AG09319 (cell line): ENCODE measurements at places on chromosomes 6 and 20.
A peak's percentile ranks its signal among the peaks of the same experiment; 100 is the strongest.

DNA sequence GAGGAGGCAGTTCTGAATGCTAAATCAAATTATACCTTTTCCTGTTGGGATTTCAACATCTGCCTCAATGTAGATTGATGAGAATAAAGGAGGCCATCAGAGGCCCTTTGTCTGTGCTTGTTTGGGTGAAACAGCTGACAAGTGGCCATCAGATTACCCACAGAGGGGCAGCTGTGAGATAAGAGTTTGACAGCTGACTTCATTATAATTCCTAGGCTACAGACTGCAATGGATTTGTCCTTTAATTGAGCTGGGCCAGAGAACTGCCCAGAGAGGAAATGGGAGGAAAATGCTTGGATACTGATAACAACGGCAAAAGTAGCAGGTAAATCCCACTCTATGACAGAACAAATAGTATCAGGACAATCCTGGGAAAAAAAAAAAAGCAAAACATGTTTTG, 649.4 kb downstream of the HDGFL1 start:
- no peak for DNase-seq

DNA sequence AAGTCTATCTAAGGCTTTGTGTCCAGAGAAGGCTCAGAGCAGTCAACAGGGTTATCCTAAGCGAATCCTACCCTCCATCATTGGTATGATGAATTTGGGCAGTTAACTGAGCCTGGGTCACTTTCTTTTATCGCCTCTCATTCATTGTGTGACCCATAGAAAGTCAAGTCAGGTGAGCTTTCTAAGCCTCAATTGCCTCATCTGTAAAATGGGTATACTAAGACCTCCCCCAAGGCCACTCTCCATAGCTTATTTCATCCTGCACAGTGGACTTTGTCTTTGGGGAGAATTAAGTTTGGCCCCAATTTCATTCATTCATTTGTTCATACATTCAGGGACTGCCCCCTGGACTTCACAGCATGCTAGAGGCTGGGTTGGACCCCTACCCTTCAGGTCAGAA, 110.5 kb downstream of the DHX35 start:
- no peak for DNase-seq

DNA sequence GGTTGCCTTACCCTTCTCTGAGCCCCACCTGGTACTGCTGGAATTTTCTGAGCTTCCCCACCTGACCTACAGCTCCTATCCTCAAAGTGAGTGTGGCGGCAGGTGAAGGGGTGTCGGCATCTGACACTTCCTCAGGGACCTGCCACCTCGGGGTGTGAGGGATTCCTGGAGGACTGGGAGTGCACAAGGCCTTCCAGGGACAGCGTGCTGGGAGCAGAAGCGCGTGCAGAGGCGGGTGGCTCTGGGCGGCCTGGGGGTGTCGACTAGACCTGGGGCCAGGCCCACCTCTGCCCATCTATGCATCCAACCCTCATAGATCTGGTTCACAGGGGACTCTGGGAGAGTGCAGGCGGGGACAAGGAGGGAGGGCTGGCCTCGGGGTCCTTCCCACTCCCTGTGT, 7.8 kb downstream of the DLGAP4 start:
- DNase-seq = no peak

DNA sequence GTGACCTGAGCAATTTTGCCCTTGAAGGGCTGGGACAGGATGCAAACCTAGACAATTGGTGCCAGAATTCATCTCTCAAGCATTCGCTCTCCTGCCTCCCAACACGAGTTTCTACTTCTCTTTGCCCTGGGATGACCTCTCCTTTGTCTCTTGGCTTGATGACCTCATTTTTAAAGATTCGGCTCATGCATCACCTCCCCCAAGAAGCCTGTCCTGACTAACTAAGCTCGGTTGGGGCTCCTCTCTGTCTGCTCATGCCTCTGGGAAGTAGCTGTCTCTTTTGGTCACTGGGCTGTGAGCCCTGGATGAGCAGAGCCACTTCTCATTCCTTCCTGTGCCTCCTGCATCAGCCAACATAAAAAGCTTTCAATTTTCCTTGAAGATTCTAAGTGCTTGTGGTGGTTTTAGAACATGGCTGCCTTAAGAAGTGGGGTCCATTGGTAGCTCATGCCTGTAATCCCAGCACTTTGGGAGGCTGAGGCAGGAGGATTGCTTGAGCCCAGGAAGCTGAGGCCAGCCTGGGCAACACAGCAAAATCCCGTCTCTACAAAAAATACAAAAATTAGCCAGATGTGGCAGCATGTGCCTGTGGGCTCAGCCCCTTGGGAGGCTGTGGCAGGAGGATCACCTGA, 11.1 kb upstream of the TCF15 start:
- no peak for DNase-seq

GRCh38 chr20:16699293-16699692, 30.5 kb upstream of the SNRPB2 start:
- DNase-seq = no peak

GRCh38 chr6:138957484-138957883, 30.6 kb downstream of the REPS1 start:
- no peak for DNase-seq

GRCh38 chr20:55740076-55740475, 265.2 kb downstream of the CBLN4 start:
- DNase-seq = no peak

GRCh38 chr6:13508711-13509705, 21.6 kb upstream of the GFOD1 start:
- DNase-seq = peak; percentile 97

DNA sequence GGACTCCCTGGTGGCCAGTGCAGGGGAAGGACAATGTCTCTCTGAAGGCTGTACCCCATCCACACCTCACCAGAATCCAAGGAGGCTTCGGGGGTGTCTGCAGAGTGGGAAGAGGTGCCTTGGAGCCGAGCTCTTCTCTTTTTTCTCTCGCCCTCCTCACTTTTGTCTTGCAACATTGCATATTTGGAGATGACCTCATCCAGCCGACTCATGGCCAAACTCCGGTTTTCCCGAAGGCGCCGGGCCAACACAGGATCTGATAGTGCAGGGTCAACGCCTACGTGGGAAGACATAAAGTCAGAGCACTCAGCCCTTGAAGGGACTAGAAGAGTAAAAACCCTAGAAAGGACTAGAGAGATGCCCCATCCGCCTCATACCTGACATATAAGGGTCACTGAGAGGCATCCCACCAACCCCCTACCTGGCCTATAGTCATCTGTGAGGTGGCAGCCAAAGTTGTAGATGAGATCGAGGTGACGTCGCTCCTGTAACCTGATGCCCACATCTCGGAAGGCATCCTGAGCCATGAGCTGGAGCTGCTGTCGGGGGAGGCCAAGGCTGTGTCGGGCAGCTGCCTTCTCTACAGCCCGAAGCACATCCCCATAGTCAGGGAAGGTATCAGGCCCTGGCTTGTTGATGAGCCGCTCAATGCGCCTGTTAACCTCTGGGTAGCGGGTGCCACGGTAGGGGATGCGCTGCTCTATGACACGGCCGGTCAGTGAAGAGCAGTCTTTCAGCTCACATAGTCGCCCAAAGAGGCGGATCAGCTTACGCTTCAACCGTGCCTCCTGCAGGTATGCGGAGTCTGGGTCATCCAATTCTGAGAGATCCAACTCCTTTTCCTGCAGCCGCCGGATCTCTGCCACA, 3.0 kb upstream of the ZBTB22 start:
- no peak for DNase-seq

GRCh38 chr20:35144694-35145093, 2.4 kb downstream of the EDEM2 start:
- DNase-seq = no peak

DNA sequence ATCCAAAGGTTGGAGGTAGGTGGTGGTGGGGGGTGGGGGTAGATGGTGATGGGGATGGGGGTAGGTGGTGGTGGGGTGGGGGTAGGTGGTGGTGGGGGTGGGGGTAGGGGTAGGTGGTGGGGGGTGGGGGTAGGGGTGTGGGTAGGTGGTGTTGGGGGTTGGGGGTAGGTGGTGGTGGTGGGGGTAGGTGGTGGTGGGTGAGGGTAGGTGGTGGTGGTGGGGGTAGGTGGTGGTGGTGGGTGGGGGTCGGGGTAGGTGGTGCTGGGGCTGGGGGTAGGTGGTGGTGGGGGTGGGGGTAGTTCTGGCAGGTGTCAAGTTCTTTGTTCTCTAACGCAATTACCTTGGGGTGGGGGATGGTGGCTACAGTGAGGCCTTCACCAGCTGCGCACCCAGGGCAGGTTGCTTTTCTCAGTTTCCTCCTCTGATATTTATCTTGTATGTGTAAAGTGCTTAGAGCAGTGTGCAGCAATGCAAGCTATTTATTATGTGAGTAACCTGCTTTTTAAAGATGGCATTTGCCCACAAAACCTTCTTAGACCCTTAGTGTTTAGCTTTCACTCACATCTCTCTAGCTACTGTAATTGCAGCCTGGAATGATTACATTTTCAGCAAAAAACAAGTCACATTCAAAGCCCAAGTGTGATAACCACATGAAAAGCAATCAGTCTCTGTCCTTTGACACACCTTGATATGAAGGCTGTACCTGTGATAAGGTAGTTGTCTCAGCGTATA, 8.2 kb upstream of the CCDC167 start:
- DNase-seq = no peak

- DNase-seq = no peak
Measured at GRCh38 chr6:166423781-166424180, 41.0 kb upstream of the MPC1 start.

DNA sequence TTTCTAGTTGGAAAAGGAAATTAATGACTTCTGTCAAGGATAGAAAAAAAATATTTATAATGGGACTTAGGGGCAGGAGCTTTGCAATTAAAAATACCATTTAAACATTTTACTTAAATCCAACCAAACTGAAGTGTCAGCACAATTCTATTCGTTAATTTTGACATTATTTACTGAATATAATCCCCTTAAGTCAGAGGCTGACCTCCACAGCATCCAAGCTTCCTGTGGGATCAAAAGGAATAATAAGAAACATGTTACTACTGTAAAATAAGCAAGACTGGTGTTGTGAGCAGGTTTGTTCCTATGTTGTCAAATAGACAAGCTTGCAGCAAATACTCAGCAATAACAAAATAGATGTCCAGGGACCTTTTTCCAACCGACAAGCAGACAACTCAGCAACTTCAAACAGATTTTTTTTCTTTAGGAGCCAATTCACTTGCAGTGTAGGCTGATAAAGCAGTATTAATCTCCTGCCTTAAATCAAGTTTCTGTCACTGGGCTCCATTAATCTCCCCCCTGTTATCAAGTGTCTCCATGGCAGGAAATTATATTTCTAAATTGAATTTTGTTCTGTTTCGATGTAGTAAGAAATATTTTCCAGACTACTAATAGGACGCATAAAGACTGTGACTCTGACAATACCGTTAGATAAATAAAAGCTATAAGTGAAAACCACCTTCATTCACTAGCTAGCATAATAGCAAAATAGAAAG, 157.4 kb downstream of the HACE1 start:
- DNase-seq = no peak

- DNase-seq = no peak
Measured at GRCh38 chr6:13467216-13467600, 20.2 kb downstream of the GFOD1 start.

DNA sequence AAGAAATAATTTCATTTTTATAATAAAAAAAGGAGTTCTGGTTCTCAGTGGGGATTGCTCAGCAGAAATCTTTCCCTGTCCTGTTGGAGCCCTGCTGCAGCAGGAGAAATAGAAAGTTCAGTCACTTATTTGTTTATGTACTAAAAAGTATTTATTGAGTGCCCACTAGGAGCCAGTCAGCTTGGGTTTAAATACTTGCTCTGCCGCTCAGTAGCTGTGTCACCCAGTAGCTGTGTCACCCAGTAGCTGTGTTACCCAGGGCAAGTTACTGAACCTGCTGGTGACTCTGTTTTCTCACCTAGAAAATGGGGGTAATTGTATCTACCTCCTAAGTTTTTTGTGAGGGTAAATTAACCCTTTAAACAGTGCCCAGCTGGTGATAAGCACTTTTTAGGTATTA, 32.9 kb downstream of the FOXF2 start:
- no peak for DNase-seq

- DNase-seq = no peak
Measured at GRCh38 chr6:149056777-149057463, 260.6 kb upstream of the TAB2 start.

- no peak for DNase-seq
Measured at GRCh38 chr20:7025635-7026034, 258.1 kb downstream of the BMP2 start.

DNA sequence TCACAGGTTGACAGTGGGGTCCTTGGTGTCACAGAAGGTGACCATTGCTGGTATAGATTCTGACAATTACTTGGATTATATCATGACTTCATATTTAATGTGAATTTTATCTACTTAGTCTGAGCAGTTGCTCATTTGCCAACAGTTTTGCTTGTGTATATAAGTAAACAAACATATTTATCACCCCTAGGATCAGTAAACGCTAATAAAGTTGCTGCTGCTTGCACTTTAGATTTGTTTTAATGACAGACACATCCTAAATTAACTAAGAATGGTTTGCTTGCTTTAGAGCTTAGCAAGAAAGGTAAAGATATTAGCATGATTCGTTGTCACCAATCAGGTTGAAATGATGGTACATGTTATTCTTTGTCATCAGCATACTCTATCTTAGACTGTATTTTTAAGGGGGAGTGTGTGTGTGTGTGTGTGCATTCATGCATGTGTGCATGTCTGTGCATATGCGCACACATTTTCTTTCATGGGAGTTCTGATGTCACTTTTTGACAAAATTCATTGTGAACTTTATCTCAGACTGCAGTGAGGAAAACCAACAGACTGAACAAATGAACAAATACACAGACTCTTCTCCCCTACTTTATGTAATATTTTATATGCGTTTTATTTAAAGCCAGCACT, 782.6 kb upstream of the FLRT3 start:
- no peak for DNase-seq

DNA sequence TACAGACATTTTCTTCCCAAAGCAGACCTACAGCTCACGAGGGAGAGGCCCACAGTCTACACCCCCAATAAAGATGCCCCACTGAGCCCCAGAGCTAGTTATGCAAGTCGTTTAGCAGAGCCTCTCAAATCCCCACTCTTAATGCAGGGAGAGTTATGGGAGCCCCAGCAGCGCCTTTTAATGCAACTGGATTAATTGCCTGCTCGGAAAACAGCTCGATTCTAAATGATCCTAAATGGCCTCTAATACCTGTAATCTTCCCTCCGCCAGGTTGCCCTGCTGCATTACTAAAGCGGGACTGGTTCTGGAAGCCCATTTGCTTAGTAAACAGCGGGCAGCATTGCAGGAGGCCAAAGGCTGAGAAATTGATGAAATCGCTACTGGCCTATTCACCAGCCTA, 656.9 kb downstream of the PTPRT start:
- DNase-seq = no peak

DNA sequence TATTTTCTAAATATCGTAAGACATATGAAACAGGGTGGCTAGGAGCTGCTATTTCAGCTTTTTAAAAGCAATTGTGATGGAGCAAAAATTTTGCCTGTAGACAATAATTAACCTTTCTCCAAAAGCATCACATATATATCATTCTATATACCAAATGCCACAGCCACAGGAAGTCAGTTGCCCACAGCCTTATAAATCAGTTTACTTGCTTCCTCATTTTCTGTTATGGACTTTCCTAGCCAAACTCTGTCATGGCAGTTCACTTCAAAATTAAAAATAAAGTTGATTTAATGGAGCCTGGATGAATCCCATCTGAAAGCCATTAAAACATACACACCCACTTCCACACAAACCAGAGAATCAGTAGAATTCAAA, 93.4 kb upstream of the NHSL1 start:
- DNase-seq = no peak

GRCh38 chr6:52538252-52538900, 38.5 kb downstream of the TRAM2 start:
- DNase-seq = no peak
